ENCODE measurements at places on chromosomes 7 and 10. TPM values are rescaled to one million over a fixed set of nuclear protein-coding genes. Genes with fewer than 3 reads are reported as not detected.

Gene NACAD
- polyA plus RNA-seq = 0.14 TPM

DNA sequence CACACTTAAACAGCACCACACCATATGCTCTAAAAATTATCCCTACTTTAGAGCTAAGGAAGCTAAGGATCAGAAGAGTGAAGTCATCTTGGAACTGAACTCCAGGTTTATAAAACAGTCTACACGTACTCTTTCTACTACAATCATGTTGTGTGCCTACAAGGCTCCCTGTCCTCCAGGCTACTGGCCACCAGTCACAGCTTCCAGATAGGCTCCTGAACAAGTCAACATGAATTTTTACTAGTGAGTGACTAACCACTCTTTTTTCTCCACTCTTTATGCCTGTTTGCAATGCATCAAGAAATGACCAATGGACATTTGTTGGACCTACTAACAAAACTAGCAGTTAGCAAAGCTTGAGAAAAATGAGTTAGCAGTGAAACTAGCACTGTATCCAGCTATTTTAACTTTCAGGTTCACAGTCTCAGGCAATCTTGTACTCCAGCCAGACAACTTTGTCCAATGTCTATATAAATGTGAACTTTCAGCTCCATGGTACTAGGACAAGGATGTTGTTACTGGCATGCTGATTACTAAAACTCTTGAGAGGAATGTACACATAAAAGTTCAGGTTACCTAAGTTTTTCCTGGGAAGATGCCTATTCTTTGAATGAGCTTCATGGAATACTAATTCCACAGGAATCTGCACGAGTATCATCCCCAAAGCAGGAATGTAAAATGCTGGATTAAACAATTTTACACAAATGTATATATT lies 180.0 kb downstream of the BTAF1 start:
- H3K36me3 ChIP-seq = no peaks in the 10 kb centered on the region
- no peak for DNase-seq
- peaks cover 12% of the 10 kb centered on the region for H3K4me1 ChIP-seq
- no peak overlapping the region for H3K4me3 ChIP-seq
- H3K27me3 ChIP-seq = no peaks in the 10 kb centered on the region

- H3K36me3 ChIP-seq = peaks cover 10% of the 10 kb centered on the region
- DNase-seq = no peak
- H3K4me1 ChIP-seq = peaks cover 13% of the 10 kb centered on the region
- no peaks in the 10 kb centered on the region for H3K27me3 ChIP-seq
Observed at GRCh38 chr7:29945259-29945809, 44.3 kb downstream of the SCRN1 start.

DNA sequence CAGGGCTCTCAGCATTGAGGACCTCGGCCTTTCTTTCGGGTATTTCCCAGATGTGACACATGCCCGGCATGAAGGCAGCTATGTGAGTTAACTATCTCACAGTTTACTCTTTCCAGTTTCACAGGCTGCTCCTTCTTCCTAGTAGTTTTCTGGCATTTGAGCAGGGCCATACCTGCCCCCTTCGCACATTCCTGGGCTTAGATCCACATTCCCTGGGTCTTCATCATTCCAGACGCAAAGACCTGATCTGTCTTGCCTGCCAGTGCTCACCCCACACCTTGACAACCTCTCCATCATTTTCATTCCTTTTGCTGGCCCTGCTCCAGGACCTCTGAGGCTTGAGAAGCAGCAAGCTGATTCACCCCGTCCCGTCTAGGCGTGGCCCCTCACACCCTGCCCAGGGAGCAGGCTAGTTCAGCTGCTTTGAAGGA lies 227.5 kb downstream of the WDR11 start:
- no peaks in the 10 kb centered on the region for H3K27me3 ChIP-seq
- peak overlapping the region; percentile 1 for H3K4me3 ChIP-seq
- H3K27ac ChIP-seq = peak overlapping the region; percentile 86
- DNase-seq = peak; percentile 100
- no peaks in the 10 kb centered on the region for H3K36me3 ChIP-seq

GRCh38 chr10:44974628-44975430 lies 3.8 kb downstream of the DEPP1 start:
- peak overlapping the region; percentile 13 for H3K27ac ChIP-seq
- no peak for DNase-seq
- peak overlapping the region; percentile 8 for H3K4me3 ChIP-seq
- H3K27me3 ChIP-seq = no peaks in the 10 kb centered on the region
- peaks cover 31% of the 10 kb centered on the region for H3K4me1 ChIP-seq

Gene ETV1
- 5.0 TPM for polyA plus RNA-seq

DNA sequence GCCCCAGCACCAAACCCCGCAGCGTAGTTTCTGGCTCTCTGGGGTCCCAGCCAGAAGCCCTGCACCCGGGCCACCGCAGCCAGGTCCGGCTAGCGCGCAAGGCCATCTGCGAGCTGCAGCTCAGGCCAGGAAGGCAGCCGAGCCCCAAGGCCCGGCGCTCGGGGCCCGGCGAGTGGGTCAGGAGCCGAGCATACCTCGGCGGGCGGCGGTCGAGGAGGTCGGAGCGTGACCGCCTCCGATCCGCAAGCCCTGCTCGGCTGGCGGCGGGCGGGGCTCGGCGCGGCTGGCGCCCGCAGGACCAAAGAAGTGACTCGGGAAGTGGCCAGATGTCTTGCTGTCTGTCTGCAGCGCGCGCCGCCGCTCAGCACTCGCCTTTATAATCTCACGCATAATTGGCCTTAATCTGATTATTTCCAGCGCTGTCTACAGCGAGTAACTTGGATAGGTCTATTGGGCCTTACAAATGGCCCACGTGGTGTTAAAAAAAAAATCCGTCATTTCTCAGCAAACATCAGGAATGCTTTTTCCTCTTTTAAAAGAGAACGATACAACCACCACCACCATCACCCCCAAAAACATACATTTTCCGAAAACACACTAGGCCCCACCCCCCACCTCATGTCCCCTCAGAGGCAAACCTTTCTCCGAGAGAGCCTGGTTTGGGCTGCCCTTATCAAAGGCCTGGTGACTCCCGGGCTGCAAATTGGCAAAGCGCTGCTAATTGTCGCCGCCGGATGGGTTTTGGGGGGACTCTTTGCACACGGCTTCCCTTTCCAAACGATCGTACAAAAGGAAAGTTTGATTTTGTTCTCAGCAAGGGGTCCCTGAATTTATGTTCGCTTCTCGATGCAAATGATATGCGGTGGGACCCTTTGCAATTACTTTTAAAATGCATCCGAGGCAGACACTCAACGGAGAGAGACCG lies at the start of gene DRGX:
Gene DRGX (minus strand): TSS at position 349 of the 925 bp plus-strand sequence. CDS start 649 bp downstream, outside the sequence.
- H3K36me3 ChIP-seq = no peaks in the 10 kb centered on the region
- DNase-seq = no peak
- H3K27me3 ChIP-seq = peaks cover 79% of the 10 kb centered on the region
- no peak within 1 kb of the TSS for H3K4me3 ChIP-seq
